Foreskin keratinocyte (primary cell): ENCODE measurements at places on chromosomes 5 and 9.

- DNase-seq, result no peak
Observed at GRCh38 chr9:107226421-107226820, 56.7 kb upstream of the RAD23B start.

- no peak for DNase-seq
Observed at GRCh38 chr9:104838958-104839357, 75.0 kb downstream of the NIPSNAP3B start.

- no peak for DNase-seq
Observed at GRCh38 chr5:138603249-138603920, 28.2 kb upstream of the HSPA9 start.

DNA sequence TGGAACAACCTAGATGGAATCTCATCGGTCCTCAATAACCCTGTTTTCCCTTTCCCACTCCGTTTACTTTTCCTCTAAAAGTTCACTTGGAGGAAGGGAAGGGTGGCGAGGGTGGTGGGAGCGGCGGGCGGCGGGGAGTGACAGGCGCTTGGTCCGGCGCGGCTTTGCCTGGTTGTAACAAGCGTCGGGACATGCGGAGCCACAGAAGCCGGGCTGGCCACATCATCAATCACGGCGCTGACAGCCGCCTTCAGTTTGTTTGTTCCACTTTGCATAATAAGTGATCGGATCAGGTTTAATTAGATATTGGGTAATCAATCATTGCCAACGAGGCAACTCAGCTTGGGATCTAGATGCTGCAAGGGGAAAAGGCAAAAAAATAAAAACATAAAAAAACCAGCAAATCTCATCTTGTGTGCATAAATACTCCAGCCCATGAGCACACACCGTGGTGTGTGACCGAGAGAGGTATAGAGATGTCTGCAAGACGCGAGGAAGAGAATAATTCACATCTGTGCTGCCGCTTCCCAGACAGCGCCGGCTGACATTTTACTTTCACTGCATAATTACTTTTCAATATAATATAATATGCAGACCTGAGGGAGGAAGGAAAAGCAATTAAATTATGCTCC is 396.2 kb upstream of the IRX4 start:
- no peak for DNase-seq

DNA sequence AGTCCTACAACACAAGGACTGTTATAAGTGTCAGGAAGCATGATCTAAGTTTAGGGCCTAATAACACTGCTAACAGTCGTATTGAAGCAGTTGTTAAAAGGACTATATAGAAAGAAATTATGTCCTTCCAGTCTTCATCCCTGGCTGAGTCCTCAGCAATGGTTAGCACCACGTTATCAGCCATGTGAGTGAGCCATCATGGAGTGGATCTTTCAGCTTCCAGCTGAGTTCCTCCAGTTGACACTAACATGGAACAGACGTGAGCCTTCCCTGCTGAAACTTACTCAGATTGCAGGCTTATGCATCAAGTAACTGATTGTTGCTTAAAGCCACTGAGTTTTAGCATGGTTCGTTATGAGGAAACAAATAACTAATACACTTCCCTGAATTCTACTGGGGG is 21.5 kb upstream of the GPBP1 start:
- DNase-seq, result no peak

- DNase-seq, result no peak
Observed at GRCh38 chr9:126763130-126763764, 41.6 kb upstream of the ZBTB43 start.

GRCh38 chr9:92119586-92119985 is 4.4 kb upstream of the SPTLC1 start:
- no peak for DNase-seq

GRCh38 chr9:136265561-136266355 is 20.1 kb upstream of the QSOX2 start:
- no peak for DNase-seq

- DNase-seq, result no peak
Observed at GRCh38 chr9:22005702-22006606, 3.2 kb downstream of the CDKN2B start.

DNA sequence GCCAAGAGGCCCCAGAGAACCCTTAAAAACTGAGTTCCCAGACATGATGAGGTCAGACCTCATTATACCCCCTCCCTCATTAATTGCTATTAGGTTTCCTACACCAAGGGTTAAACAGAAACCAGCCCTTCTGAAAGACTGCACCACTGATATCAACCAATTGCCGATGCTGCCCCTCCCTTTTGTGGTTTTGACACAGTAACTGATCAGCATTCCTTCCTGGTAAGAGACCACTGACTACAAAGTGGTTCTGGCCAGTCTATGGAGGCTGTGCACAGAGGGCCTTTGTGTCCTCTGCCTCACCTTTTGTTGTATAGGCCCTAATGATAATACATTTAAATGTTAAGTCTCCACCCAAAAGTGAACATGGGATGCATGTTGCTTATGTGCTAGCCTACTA is 201.5 kb downstream of the FRMD3 start:
- no peak for DNase-seq

- no peak for DNase-seq
Observed at GRCh38 chr9:86908261-86908660, 39.0 kb downstream of the GAS1 start.

DNA sequence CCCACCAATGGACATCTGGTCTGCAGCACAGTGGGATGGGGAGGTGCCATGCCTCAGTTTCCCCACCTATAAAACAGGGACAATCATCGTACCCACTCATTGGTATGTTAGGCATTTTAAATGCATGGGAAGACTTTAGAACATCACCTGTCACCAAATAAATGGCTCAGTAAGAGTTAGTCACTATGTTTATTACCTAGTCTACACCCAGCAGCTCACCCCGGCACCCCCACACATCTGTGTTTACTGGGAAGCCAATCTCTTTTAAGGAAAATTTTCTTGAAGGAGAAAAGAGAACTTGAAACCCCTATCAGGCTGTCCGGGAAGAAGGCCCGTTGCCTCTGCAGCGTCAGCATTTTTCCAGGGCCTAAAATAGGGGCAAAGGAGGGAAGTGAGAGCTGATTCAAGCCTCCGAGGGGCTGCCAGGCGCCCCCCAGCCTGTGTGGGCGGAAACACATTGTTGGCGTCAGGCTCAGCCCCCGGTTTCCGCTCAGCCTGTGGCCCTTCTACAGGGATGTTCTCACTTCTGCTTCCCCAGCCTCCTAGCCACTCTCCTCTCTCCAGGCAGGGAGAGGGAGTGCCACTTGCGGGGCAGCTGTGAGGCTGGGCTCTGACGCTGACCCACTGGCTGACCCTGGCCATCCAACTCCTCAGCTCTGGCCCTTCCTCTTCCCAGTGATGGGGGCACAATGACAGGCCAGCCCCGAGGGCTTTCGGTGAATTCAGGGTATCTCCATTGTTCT is 4.6 kb downstream of the CSF1R start:
- DNase-seq, result no peak

GRCh38 chr5:108260117-108260857 is 121.6 kb downstream of the FBXL17 start:
- DNase-seq, result no peak

GRCh38 chr5:125315306-125315705 is 568.9 kb upstream of the ZNF608 start:
- DNase-seq, result no peak

DNA sequence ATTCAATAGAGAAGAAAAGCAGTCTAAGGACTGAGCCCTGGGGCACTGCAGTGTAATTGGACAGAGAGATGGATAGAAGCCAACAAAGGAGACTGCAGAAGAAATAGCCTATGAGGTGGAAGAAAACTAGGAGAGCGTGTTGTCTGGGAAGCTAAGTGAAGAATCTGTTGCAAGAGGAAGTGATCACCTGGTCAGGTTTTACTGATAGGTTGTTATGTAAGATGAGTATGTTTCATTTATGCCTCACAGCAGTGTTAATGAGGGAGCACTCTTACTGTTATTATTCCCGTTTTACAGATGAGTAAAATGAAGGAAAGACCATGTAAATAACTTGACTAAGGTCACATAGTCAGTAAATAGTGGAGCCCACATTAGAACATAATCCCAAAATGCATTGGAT is 80.0 kb upstream of the GRHPR start:
- no peak for DNase-seq

DNA sequence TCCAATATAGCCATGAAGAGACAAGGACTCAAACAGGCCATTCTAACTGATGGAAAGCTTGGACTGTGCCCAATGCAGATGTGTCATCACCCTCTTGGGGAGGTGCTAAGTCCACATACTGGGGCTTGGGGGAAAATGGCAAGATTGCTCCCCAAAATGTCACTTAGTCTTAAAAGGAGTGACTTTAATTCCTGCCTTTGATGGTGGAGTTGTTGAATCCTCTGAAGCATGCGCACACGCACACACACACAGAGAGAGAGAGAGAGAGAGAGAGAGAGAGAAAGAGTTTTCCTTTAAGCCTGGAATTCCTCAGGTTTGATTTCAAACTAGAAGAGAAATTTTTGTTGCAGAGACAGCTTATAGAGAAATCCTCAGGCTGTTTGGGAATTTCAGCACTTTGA is 161.9 kb upstream of the GAS1 start:
- DNase-seq, result peak; percentile 35

- no peak for DNase-seq
Observed at GRCh38 chr5:55440188-55440646, 94.5 kb downstream of the PLPP1 start.

DNA sequence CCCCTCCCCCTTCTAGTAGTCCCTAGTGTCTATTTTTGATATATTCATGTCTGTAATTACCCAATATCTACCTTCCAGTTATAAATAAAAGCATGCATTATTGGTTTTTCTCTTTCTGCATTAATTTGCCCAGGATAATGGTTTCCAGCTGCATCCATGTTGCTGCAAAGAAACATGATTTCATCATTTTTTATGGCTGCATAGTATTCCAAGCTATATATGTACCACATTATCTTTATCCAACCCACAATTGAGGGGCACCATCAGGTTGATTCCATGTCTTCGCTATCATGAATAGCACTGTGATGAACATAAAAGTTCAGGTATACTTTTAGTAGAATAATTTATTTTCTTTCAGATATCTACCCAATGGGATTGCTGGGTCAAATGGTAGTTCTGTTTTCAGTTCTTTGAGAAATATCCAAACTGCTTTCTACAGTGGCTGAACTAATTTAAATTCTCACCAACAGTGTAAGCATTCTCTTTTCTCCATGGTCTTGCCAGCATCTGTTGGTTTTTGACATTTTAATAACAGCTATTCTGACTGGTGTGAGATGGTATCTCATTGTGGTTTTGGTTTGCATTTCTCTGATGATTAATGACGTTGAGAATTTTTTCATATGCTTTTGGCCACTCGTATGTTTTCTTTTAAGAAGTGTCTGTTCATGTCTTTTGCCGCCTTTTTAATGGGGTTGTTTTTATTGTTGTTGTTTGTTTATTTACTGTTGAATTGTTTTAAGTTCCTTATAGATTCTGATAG is 746.1 kb upstream of the MEF2C start:
- DNase-seq, result no peak

GRCh38 chr5:93782978-93783377 is 41.6 kb upstream of the POU5F2 start:
- no peak for DNase-seq

GRCh38 chr9:9392755-9393154 is 1220.0 kb downstream of the PTPRD start:
- DNase-seq, result no peak

- DNase-seq, result no peak
Observed at GRCh38 chr5:10604975-10605374, 41.1 kb downstream of the ANKRD33B start.

- no peak for DNase-seq
Observed at GRCh38 chr5:178223196-178223773, 9.3 kb downstream of the PHYKPL start.

- no peak for DNase-seq
Observed at GRCh38 chr9:99303177-99303576, 81.1 kb downstream of the SEC61B start.

DNA sequence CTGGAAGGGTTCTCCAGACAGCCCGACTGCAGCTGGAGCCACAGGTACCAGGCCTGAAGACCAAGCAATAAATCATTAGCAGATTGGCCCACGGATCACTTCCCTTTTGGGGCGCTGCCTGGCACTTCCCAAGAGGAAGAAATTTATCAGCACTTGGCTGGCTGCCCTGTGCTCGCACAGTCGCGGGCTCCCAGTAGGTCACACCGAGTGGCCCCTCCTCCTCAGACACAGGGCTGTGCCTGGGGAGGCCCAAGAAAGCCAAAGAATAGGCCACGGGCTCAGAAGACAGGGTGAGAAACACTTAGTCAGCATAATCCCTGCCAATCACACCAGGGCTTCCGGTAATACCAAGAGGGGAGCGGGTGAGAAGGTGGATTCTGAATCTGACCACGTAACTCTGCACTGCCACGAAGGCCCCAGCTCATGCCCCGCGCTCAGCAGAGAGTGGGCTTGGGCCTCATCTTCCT is 115.7 kb upstream of the MSX2 start:
- peak; percentile 68 for DNase-seq

DNA sequence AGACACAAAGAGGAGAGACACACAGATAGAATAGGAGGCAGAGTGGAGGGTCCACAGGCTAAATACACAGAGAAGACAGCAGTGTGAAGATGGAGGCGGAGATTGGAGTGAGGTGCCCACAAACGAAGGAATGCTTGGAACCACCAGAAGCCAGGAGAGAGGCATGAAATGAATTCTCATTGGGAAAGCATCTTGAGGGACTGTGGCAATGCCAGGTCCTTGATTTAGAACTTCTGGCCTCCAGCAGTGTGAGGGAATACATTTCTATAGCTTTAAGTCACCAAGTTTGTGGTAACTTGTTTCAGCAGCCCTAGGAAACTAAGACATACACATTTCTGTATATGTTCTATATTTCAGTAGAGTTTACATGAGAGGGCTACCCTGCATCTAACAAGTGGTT is 396.6 kb upstream of the ZNF608 start:
- no peak for DNase-seq

- DNase-seq, result no peak
Observed at GRCh38 chr5:158843305-158843704, 256.4 kb downstream of the EBF1 start.

DNA sequence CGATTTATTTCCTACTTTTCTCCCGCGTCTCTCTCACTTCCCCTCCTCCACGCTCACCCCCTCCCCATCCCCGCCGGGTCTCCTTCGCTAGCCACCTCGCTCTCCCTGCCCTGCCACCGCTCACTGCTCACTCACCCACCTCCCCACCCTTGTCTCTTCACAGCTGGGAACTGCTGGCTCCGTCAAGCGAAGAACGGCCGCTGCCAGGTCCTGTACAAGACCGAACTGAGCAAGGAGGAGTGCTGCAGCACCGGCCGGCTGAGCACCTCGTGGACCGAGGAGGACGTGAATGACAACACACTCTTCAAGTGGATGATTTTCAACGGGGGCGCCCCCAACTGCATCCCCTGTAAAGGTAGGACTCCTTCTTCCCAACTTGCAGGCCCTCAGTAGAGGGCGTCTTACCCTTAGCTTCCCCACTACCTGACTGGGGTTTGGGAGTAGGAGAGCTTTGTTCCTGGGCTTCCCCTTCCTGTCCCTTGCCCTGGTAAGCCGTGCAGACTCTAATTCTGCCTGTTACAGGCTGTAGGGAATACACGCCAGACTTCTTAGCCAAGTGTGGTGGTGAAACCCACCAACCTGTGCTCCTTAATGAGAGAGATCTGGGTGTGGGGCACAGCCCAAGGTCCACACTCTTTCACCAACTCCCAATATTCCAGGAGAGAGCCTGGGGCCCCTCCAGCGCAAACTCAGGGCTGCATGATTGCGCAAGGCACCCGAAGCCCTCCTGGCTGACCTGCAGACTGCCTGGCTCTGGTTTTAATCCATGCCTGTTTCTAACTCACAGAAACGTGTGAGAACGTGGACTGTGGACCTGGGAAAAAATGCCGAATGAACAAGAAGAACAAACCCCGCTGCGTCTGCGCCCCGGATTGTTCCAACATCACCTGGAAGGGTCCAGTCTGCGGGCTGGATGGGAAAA is 2.5 kb downstream of the FST start:
- no peak for DNase-seq

- no peak for DNase-seq
Observed at GRCh38 chr5:56307714-56308333, 74.7 kb upstream of the ANKRD55 start.

GRCh38 chr9:74824654-74825053 is 63.1 kb downstream of the TRPM6 start:
- no peak for DNase-seq
